ENCODE measurements at places on chromosomes 7 and 10.

- DNase-seq = no peak
These were observed 11.9 kb upstream of the ZCCHC24 start for GRCh38 chr10:79457256-79457785.

DNA sequence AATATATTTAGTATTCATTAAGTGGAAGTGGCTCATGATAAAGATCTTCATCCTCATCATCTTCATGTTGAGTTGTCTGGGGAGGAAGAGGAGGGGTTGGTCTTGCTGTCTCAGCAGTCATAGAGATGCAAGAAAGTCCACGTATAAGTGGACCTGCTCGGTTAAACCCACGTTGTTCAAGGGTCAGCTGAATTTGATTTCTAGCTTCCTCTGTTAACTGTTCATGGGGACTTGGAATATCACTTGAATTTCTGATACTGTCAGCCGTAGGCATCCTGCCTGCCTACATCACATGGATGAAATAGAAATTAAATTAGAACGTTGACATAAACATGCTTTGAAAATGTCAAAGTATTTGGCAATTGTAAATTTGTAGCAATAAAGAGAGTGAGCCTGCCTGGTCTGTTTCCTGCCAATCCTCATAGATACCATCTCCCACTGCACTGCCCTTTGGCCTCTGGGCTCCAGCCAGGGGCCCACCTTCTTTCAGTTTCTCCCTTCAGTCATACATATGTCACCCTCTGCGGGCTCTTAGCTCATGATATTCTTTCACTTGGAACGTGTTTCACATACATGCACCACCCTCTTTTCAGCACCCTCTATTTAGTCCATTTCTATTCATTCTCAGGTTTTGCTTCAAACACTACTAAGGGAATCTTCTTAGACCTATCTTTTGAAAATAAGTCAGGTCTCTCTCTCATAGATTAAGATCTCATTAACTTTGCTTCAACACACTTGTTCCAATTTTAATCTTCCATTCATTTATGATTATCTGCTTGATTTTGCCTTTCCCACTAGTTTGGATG lies 376.3 kb downstream of the IPMK start:
- DNase-seq = no peak

DNA sequence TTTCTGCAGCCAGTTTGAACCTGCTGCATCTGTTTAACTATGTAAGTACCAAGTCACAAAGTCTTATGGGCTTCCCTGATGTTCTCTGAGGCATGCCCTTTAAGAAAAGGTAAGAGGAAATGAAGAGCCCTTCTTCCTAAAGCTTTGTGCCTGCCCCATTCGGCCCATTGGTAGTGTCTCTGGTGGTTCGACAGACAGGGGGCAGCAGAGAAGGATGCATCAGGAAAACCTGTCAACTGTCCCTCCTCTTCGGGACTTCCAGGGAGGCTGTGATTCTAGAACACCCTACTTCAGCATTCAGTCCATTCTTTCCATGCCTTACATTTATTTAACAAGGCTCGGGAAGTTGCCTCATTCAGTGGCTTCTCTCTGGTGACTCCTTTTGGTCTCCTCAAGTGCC lies 1.9 kb upstream of the SFRP4 start:
- DNase-seq = no peak

GRCh38 chr10:88386204-88386788 lies 196.8 kb downstream of the RNLS start:
- peak; percentile 13 for DNase-seq

- DNase-seq = peak; percentile 100
These were observed 297.3 kb upstream of the LYZL1 start for GRCh38 chr10:28991333-28992270.

DNA sequence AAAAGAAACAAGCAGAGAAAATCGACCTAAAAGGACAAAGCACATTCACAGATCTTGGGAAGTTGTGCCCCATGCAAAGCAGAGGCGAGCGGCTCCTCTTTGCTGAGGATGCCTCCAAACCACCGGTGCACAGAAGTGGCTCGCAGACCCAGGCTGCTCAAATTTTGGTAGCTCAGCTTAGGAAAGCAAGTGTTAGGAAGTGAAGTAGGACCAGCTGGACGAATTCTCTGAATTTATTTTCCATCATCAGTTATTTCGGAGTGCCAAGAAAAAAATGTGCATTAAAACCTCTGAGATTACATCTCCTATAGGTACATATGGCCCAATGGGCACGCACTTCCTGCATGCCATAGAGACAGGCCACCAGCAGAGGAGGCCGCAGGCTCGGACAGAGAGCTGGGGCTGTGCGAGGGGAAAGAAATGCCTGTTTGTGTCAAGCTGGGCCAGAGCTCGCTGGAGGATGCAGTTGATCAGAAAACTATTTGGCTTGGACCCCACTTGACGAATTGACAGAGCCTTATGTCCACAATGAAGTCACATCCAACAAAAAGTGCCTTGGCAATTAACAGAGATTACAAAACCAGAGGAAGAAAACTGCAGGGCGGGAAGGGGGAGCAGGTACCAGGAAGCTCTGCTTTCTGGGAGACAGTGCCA lies 122.3 kb upstream of the LYZL2 start:
- DNase-seq = peak; percentile 52

DNA sequence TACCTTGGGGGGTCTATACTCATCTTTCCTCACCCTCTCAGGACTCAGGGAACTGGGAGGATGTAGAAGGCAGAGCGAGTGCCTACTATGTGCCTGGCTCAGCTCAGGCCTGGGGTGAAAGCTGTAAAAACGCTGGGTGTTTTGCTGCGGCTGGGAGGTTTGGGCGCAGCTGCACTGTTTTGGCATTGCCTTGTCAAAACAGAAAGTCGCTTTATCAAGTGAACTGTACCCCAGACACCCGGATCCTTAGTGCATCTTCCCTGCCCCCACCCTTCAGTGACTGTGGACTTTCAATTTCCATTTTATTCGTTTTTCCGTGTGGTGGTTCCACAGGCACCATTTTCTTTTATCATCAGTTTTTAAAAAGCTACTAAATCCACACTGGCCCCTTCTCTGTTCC lies 86.7 kb upstream of the ZNF716 start:
- DNase-seq = no peak

DNA sequence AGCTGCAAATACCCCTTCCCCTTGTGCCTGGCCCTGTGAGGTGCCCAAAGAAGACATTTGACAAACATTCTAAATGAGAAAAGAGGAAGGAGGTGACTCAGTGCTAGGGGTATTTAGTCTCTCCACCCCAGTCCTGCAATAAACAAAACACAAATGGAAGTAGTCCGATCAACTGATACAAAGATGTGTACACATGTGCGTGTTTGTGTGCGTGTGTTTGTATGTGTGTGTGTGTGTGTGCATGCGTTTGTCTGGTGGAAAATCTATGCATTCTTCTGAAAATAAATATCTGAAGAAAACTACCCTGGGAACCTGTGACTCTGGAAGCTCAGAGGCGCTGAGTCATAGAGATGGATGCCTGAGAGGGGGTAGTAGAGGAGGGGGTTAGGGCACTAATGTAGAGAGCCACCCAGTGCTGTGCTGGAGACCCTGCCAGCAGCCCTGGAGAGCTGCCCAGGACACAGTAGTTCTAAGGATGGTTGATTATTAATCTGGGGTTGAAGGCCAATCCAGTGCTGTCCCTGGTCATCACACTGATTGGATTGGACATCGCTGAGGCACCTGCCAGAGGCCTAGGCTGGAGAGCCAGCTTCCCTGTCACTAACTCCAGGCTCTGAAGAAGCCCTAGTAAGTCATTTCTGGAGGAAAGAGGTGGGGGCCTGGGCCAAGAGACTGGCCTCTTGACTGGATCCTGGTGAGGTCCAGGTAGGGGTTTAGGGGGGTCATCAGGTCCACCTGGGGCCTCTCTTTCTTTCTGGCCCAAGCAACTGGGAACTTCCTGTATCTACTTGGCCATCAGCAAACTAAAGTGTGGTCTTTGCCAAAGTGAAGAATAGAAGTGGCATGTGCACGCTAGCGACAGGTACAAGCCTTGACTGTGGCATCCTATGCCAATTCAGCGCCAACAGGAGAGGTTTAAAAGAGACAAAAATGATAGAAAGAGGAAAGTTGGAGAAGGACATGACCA lies 18.5 kb downstream of the SFTPA1 start:
- no peak for DNase-seq

- DNase-seq = no peak
These were observed 16.6 kb downstream of the SSMEM1 start for GRCh38 chr7:130224210-130224609.

- DNase-seq = no peak
These were observed 153.6 kb downstream of the AOAH start for GRCh38 chr7:36570528-36571189.

GRCh38 chr7:92691578-92691977 lies 101.4 kb upstream of the FAM133B start:
- peak; percentile 76 for DNase-seq

DNA sequence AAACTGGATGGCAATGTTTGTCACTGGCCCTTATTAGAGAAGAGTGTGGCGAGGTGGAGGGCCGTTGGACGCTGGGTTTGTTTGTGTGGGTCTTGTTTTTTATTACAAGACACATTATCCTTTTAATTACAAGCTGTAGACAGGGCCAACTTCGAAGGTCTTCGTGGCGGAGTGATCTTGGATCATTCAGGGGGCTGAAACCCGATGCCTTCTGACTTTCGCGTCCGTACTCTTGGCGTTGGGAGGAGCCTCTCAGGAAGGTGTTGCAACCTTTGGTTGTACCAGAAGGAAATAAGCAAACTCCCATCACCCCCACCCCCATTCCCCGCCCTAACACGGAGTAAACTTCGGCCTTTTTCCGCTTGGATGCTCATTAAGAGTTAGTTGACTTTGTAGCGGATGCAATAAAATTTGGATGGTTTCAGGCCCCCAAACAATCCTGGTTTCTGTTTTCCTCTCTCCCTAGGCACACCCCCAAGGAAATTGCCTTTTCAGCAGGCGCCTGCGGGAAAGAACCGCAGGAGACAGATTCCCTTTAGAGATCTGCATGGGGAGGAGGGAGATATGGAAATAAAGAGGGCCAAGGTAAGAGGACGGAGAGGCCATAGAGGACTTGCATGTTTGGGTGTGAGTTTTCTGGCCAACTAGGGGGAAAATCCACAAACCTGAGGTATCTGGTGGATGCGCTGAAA lies 294.5 kb upstream of the NFE2L3 start:
- peak; percentile 96 for DNase-seq

DNA sequence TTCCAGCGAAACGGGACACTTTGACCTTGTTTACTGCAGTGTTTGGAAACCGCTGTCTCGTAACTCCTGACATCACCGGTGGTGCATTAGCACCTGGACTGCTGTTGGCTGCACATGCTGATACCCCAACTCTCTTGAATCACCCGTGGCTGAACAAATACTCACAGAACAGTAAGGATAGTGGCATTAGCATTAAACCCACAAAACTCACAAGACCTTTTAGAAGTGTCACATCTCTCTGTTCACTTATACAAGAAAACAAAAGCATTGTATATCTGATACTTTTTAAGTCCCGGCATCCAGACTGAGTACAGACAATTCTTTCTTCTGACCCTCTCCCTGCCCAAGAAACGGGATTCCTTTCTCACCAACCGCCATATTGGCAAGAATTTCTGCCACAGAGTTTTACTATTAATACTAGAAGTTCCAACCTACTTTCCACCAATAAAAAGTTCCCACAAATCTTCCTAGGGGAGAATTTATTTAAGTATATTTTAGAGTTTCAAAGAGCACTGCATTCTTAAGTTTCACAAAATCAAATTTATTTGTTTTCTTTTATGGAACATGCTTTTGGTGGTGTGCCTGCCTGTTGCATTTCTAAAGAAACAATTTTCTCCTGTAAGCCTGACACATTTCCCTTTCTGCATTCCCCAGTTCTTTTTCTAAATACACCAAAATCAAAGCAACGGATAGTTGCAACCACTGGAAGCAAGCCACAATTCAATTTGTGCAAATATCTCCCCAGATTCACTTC lies 208.4 kb upstream of the KLF14 start:
- peak; percentile 86 for DNase-seq

GRCh38 chr7:47500103-47500563 lies 81.8 kb downstream of the TNS3 start:
- DNase-seq = no peak

DNA sequence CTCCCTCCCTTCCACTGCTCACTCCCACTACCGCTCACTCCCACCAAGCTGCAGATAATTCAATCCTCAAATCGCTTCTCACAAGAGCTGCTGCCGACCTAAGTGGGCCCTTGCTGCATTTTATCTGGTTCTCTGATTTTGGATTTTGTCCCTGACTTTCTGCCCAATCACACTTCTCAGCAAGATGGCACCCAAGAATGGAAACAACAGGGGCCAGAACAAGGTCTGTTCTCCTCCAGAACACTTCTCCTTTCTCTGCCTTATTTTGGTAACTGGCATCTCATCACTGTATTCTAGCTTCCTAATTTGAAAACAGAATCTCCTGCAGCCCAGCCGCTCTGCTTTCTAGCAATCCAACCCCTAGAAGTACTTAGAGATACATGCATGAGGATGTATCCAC lies 172.8 kb downstream of the GRID1 start:
- DNase-seq = no peak

GRCh38 chr10:8026349-8027259 lies 27.9 kb upstream of the GATA3 start:
- DNase-seq = no peak

- DNase-seq = peak; percentile 94
These were observed 52.8 kb downstream of the DLG5 start for GRCh38 chr10:77873536-77874380.

- DNase-seq = no peak
These were observed 839.7 kb downstream of the GATA3 start for GRCh38 chr10:8894148-8894547.

- no peak for DNase-seq
These were observed 60.6 kb downstream of the ACADSB start for GRCh38 chr10:123069246-123069986.

DNA sequence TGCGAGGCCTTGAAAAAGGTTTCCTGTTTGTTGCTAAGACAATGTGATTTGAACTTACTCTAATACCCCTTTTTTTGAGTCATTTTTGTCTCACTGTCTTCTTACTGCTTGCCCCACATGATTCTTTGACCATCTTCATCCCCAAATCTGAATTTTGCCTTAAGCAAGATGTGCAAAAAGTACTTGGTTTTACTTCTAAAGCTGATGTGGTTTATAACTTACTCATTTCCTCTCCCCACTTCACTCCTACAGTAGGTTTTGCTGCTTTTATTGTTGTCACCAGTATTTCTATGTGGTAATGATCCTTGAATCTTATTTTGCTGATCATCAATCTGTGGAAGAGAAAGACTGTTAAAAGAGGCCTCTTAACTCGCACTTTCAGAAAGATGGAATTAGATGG lies 396.4 kb downstream of the SDK1 start:
- no peak for DNase-seq

GRCh38 chr10:50578949-50579348 lies 44.8 kb downstream of the SGMS1 start:
- DNase-seq = no peak

DNA sequence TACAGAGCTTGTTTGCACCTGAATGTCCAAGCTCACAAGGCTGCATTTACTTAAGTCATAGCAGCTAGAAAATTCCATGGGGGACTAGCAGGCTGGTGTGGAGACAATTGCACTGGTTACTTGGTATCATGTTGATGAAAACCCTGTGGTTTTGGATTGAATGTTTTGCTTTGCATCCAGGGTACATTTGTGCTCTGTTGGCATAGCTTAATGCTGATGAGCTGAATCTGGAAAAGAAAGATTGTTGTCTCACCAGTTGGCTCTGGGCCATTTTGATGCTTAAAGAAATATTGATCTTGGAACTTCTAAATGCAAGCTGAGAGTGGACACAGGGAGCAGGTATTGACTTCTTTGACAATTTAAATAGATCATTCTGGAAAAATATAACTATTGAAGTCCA lies 122.5 kb upstream of the MBL2 start:
- DNase-seq = no peak

- no peak for DNase-seq
These were observed 65.4 kb upstream of the STK17A start for GRCh38 chr7:43517464-43517863.

- no peak for DNase-seq
These were observed 61.7 kb downstream of the TCF7L2 start for GRCh38 chr10:113011592-113012374.

Measured in SW480 (cell line).